ENCODE measurements at places on chromosomes 3 and 15.

- DNase-seq = no peak
These were observed 2.0 kb downstream of the DCUN1D1 start for GRCh38 chr3:182978387-182978786.

GRCh38 chr15:73956743-73957135, 30.5 kb downstream of the LOXL1 start:
- DNase-seq = no peak

DNA sequence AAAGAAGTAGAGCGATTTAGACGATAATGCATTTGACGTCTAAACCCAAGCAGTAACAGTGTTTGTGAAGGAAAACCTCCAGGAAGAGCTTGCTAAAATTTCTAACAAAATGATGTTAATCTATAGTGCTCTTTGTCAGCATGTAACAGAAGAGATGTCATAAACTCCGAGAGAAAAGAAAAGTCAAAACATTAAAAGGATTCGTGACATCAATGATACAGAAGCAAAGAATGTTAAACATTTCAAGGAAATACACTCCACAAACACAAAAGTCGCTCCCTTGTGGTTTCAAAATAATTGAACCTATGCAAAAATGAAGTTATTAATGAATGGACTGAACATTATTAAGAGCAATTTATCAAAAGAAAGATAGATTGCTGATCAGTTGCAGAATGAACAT, 27.9 kb downstream of the AADAC start:
- no peak for DNase-seq

- no peak for DNase-seq
These were observed 46.6 kb upstream of the ATP2B2 start for GRCh38 chr3:10551821-10552630.

GRCh38 chr3:100709842-100710260, 557 bp downstream of the TFG start:
- DNase-seq = no peak

GRCh38 chr3:71067977-71068654, 515.4 kb downstream of the FOXP1 start:
- DNase-seq = no peak

GRCh38 chr15:40234783-40235182, 4.1 kb upstream of the PAK6 start:
- no peak for DNase-seq

Data from anterior cingulate cortex (tissue), 58 donors.